ENCODE measurements at places on chromosomes 2 and 18.

DNA sequence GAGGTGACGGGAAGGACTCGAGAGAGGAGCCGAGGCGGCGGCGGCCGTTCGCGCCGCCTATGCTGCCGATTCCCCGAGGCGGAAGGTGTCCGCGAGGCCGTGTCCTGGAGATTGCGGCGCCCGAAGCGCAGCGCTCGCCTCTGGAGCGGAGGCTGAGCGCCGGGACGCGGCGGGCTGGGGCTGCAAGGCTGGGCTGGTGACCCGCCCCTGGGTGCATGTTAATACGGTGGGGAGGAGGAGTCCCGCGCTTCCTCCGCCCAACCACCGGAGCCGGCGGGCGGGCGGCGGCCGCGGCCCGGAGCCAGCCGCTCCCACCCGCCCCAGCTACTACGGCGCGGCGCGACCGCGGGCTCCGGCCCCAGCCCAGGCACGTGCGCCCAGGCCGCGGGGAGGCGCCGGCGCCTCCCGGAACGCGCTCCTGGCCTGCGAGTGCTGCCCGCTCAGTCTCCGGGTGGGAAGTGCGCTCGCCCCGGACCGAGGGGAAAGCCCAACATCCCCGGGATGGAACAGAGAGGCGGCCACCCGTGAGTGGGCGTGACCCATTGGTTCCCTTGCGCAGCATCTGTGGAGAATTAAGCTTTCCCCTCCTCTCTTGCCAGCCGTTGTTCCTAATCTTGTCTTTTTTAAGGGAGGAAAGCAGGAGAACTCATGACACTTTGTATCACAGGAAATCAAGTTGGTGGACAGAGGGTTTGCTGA lies at the start of gene DLGAP1:
DLGAP1 (minus strand) TSS at position 195 of the 699 bp plus-strand sequence.
- DNase-seq, result peak; percentile 40

DNA sequence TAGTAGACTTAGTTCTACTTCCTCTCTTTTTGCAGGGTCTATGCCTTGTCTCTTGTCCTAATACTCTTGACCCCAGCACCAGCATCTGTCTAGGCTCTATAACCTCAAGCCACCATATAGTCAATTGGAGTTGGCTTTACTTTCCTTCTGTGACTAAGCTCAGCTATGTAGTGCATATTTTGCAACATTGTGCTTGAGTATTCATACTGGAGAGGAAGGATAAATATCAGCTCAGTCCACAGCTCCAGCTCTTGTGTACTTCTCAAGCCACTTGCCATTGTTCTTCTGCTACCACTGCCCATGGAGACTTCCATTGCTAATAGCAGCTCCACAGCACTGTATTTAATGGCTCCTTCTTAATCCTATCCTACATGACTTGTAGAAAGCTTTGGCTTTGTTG lies 35.5 kb upstream of the CD28 start:
- DNase-seq, result peak; percentile 22

DNA sequence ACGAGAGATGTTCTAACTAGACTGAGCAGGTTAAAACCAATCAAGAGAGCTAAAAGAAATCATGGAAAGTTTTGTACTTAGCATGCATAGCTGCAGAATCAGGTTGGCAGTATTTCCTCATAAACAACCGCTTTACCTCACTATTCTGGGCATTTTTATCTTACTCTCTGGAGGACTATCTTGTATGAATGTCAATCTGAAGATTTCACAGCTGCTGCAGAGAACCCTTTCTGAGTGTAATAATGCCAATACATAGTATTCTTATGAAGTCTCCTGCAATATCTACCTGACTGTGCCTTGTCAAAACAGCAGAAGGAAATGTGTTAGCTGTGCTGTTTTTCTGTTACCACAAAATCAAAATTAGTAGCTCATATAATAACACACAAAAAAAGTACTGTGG lies 705.9 kb upstream of the FSHR start:
- no peak for DNase-seq

- DNase-seq, result no peak
These were observed 142.5 kb downstream of the CDH19 start for GRCh38 chr18:66461344-66461743.

GRCh38 chr18:10805587-10806118 lies 279.8 kb downstream of the NAPG start:
- no peak for DNase-seq

GRCh38 chr2:69184224-69184623 lies 171.2 kb downstream of the ANTXR1 start:
- peak; percentile 38 for DNase-seq

DNA sequence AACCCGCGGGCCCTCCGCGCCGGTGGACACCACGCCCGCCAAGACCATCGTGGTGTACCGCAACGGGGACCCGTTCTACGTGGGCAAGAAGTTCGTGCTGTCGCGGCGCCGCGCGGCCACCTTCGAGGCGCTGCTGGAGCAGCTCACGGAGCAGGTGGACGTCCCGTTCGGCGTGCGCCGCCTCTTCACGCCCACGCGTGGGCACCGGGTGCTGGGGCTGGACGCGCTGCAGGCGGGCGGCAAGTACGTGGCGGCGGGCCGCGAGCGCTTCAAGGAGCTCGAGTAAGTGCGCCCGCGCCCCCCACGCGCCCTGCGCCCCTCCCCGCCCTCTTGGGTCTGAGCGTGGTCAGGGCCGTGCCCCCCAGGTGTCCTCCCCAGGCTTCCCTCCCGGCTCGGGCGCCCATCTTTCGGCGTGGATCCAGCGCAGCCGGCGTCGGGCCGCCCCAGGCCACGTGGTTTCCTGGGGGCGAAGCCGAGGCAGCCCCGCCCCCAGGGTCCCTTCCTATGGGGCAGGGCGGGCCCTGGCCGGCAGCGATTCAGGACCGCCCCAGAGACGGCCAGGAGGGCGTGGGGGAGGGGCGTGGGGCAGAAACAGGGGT lies 481 bp downstream of the DCDC2C start:
- DNase-seq, result no peak

DNA sequence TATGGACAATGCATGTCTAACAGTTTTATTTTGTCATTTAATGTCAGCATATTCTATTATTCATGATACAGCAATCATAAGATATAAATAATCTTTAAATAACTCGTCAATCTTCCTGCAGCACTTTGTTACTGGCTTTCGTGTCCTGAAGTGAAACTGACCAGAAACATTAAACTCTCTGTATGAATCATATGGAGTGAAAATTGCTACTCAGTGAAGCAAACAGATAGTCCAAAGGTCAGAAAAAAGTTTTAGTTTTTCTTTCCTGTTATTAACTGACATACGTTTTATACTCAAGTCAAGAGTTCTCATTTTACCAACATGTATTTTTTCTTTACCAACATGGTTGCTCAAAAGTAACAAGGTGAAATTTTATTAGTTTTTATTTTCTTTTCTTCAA lies 106.8 kb upstream of the GALNT5 start:
- DNase-seq, result no peak

DNA sequence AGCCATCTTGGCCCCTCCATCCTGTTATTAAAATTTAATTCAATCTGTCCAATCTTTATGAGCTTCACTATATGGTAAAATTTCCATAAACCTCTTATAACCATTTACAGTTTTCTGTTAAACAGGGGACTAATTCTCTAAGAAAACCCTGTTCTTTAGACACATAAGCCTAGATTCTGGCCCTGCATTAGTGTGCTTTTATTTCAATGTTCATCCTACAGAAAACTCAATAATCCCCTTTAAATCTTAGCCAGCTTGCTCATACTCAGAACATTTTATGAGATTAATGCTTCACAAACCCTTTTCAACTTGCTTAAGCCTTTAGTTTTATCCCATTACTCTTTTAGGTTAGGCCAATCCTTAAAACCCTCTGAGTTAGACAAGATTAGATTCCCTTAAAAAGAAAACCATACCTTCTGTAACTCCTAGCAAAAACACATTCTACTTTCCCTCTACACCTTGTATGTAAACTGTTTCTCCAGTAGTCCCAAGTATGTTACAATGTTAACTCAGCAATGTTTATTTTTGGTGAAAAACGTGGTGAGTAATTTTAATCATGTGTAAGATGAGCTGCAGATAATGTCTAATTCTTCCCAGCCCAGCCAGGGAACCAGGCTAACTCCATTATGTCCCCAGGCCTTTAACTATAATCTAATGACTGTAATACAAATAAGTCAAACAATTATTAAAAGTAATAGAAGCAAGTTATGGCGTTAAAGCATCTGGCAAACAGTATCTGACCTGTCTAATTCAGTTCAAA lies 1953.4 kb upstream of the LRRTM1 start:
- no peak for DNase-seq

- no peak for DNase-seq
These were observed 37.4 kb downstream of the ZNF236 start for GRCh38 chr18:76859474-76860339.

DNA sequence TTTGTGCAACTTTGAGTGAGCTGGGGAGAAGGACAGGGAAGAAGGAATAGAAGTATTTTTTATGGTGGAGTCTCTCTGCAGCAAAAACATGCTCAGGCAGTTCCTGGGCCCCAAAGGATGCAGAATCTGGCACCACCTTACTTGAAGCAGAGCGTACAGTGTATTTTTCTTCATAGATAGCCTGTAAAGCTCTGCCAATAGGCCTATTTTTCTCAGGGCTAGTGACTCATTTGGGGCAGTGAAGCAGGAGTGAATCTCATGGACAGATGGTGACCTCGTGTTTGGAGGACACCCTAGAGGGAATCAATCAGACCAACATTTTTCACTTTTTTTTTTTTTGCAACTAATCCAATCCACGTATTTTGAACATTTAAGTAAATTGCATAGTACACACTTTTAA lies 268.1 kb upstream of the CXCR4 start:
- peak; percentile 31 for DNase-seq

DNA sequence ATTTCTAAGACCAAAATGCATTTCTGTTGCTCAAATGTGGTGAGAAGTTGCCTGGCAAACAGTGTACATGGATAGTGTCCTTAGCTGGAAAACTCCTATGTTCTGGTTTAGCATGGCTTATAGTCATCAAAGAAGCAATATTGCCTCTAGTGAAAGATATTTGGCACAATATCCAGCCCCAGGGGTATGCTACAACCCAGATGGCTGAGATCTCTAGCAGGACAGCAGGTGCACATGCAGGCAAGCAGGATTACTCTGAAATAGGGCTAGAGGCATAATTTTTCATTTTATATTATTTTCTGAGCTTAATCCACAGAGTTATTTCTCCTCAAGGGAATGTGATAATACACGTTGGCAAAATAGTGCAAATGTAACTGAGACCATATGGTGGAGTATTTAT lies 34.0 kb downstream of the CCDC195 start:
- DNase-seq, result no peak

GRCh38 chr2:37149626-37150322 lies 7.0 kb downstream of the EIF2AK2 start:
- no peak for DNase-seq

- DNase-seq, result no peak
These were observed 502.1 kb downstream of the TGIF1 start for GRCh38 chr18:3952031-3952430.

DNA sequence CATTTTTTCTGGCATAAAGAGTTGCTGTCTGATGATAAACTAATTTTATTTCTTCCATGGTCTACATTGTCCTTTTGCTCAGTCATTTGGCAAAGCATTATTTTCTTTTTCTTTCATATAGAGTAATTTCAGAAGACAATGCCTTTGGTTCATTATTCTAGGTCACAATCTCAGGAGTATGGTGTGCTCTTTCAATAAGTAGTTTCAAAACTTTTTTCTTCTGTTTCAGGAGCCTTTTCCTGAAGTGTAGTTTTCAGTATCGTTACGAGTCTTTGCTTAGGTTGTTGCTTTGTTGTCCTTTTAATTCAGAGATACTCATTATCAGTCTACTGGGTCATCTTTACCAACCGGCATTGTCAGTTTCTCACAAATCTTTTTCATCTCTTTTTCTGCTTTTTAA lies 100.4 kb upstream of the GPC1 start:
- DNase-seq, result no peak

- no peak for DNase-seq
These were observed 407.4 kb downstream of the GRB14 start for GRCh38 chr2:164213916-164214315.

DNA sequence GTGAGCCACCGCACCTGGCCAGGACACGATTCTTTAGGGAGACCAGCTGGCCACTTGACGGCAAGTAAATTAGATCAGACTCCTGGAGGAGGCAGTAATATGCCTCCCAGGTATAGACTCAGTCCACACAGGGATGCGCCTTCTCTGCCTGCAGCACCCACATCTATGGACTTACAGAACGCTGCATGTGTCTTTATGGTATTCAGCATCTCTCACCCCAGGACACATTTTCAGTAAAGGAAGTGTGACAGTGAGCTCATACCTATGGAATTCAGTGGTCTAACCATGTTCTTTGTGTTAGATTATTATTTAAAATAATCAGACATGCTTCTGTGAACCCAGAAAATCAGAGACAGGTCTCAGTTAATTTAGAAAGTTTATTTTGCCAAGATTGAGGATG lies 5.9 kb upstream of the NARS1 start:
- no peak for DNase-seq

DNA sequence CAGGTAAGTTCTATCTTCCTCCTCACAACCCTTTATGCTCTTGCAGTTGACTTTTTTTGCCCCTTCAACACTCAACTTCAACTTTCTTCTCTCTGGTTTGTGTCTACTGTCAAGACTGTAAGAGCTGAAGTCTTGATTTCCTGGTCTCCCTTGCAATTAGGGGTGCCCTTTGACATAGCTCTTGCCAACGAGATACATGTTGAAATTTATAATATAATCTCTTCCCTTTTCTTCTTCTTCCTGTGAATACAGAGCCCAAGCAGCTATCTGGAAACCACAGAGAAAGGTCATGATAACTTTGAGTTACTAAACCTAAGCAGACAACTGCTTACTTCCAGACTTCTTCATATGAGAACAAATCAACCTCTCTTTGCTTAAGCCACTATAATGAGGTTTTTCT lies 163.5 kb downstream of the MC4R start:
- no peak for DNase-seq

GRCh38 chr2:54763636-54764291 lies 40.3 kb downstream of the EML6 start:
- DNase-seq, result no peak

- DNase-seq, result no peak
These were observed 1.8 kb upstream of the KLHL41 start for GRCh38 chr2:169507698-169508097.

- DNase-seq, result no peak
These were observed 89.9 kb upstream of the TMEM247 start for GRCh38 chr2:46389417-46389916.

- DNase-seq, result no peak
These were observed 45.2 kb downstream of the SH3RF3 start for GRCh38 chr2:109174214-109174613.

DNA sequence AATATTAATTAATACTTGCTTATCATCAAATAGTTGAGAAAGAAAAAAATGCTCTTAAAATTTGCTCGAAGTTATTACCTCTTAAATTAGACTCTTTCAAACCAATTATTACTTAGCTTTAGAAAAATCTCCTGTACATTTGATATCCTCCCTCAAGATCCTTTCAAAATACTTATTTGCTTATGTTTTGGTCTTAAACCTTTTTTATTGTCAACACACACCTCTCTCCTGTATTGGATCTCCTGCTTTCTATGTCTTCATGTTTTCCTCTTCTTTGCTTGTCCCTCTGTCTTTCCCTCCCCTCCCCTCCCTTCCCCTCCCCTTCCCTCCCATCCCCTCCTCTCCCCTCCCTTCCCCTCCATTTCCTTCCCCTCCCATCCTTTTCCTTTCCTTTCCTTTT lies 14.0 kb downstream of the OSBPL6 start:
- DNase-seq, result no peak

GRCh38 chr2:20222769-20223406 lies 2.0 kb downstream of the SDC1 start:
- no peak for DNase-seq
